ENCODE measurements at places on chromosomes 3 and 15.

DNA sequence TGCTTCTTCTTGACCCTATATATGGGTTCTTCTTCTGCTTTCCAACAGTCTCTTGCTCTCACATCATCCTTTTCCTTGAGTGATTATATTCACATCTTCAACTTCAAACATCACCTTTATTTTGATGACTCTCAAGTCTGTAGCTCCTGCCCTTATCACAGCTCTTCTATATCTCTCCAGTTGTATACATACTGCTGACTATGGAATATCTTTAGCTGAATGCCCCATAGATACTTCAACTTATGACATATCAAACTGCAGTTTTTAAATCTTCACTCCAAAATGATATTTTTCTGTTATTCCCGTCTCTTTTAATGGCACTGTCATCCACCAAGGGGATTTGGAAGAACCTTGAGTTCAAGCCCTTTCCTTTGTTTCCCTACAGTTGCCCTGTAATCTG lies 139.1 kb downstream of the ZBTB20 start:
- no peak for DNase-seq

DNA sequence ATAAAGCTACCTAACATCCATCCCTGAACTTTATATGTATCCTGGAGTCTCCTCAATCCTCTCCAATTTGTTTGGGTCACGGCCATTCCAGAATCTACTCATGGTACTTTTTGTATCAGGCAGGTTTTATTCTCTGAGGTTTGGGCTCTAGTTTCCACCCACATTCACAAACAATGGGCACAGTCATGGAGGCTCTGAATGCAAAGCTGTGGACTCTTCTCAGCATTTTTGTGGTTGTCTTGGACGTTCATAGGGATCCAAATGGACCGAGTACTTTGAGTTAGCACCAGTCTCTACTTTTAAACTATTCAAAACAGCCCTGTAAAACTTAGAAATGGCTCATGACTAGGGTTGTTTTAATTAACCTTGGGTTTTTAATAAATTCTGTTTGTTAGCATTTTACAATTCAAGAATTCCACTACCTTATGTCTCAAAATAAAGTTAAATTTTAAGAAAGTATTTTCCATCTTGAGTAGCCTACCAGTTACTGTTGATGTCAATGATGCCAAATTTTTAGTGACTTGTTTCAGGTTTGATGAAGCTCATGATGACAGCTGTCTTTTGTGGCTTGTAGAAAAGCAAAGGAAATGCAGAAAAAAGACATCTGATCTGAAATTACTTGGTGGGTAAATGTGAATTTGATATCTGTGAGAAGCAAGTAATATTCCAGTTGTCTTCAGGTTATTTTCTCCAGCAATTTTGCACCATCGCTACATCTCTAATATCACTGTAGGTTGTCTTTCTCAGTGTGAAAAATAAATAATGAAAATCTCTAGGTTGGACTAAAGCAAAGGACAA lies 275.7 kb upstream of the THBS1 start:
- DNase-seq = no peak

DNA sequence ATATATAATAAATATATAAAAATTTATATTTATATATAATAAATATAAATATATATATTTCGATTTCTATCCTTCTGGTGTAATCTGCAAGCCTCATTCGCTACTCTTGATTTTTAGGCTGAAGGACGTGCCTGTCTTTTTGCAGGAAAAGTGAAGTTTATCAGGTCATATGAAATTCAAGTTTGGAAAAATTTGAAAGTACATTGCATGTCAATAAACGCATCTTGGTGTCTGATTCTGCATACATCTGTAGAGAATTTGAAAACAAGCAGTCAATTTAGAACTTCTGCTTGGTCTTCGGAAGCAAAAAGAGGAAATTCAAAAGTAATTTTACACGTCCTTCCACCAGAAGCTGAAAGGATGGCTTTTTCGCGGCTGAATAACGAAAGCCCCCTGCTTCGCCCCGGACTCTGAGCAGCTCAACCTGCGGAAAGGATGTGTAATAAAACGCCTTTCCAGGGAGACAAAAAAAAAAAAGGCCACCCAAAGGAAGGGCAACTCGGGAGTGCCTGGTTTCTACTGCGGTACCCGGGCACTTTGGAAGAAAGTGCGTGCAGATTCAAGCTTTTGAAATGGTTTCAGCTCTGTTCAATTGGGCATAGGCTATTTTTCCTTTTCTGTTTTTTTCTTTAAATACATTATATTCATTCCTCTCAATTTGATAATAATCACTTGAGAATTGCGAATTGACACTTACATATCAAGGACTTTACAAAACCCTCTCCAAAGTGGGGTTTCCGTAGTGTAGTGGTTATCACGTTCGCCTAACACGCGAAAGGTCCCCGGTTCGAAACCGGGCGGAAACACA lies 1.5 kb upstream of the MYNN start:
- peak; percentile 90 for DNase-seq

DNA sequence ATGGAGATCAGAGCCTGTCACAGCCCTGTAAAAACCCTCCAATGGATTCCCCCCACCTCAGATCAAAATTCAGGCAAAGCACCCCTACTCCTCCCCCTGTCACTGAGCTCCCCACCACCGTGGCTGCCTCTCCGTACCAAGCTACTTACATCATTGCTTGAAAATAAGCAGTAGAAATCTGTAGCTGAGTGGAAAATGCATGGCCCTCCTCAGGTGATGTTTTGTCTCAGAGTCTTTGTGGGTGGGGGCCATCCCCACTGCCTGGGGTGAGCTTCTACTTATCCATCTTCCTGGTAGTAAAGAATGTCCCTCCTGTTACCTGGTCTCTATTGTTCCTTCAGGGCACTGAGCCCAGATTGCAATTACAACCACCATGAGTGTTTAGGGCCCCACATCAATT lies 34.5 kb downstream of the SLCO2A1 start:
- no peak for DNase-seq

GRCh38 chr15:59240036-59240435 lies 33.4 kb downstream of the LDHAL6B start:
- no peak for DNase-seq

DNA sequence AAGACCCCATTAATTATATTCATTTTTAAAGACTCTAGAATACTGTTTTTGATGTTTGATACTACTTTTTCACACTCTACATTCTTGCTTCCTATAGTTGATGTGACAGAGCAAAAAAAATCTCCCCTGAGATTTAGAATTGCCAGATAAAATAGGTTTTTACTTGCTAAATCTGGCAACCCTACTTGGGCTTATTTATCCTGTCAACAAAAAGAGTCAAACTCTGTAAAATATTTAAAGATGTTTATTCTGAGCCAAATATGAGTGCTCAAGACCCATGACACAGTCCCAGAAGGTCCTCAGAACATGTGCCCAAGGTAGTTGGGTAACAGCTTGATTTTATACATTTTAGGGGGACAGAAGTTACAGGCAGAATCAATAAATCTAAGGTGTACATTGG lies 72.3 kb downstream of the DAPK2 start:
- DNase-seq = no peak

DNA sequence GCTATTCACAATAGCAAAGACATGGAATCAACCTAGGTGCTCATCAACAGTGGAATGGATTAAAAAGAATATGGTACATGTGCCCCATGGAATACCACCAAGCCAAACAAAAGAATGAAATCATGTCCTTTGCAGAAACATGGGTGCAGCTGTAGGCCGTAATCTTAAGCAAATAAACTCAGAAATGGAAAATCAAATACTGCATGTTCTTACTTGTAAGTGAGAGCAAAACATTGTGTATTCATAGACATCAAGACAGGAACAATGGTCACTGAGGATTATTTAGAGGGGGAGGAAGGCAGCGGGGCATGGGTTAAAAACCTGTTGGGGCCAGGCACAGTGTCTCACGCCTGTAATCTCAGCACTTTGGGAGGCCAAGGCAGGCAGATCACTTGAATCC lies 304.7 kb upstream of the ROBO2 start:
- no peak for DNase-seq

- DNase-seq = no peak
Observed at GRCh38 chr3:53216723-53217122, 39.1 kb downstream of the TKT start.

DNA sequence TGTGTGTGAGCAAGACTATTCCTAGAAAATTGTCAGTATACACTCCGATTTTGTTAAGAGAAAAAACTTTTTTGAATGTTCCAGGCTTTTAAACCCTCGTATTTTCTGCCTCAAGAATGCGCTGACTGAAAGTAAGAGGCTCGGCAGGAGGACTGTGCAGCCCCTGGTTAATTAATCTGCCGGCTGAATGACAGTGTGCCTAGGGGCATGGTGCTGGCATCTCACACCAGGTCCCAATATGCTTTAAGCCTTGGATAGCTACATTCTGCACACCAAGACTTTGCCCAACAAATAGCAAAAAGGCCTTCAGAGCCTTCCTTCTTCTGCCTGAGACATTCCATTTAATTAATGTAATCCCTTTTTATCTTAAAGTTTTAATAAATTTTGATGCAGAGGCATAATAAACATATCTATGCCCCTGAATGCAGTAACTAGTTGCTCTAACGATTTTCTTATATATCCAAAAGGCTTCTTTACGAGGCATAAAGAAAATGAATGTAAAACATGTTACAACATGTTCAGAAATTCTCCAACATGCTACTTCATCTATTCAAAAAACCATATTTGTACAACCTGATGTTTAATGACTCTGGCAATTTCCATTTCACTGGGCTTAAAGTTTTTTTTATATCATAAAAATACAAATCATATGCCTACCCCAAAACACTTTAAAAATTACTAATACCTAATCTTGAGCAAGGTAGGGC lies 37.9 kb downstream of the DPH6 start:
- DNase-seq = no peak

GRCh38 chr3:143000528-143000927 lies 842 bp upstream of the U2SURP start:
- DNase-seq = no peak

DNA sequence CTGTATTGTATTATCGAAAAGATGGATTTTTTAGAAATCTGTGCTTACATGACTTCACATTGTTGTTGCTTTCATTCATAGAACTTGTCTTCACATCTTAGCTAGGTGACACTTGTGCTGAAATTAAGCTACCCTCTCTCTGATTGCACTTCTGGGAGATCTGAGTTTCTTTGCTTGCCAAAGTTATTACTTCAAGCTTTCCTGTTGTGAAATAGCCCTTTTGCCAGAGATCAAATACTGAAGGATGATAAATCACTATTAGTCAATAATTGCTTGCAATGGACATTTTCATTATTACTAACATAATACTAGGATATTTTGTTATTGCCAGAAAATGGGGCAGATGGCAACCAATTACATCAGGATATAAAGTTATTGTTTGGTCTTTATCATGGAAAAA lies 34.7 kb downstream of the PIK3CA start:
- no peak for DNase-seq

DNA sequence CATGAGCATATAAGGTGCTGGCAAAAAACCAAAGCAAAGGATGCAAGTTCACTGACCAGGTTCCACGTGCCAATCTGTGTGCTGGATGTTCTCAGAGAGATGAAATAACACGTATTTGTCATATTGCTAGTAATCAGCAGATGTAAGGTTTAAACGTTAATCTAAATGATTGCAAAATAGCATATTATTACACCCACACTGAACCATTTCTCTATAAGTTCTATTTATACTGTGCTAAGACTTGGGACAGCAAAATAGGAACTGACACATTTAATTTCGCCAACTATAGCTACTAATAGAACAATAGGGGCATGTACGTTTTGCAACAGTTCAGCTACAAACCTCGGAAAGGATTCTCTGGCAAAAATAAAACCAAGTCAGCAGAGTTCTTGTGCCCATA lies 350.3 kb upstream of the ZNF385D start:
- DNase-seq = no peak

DNA sequence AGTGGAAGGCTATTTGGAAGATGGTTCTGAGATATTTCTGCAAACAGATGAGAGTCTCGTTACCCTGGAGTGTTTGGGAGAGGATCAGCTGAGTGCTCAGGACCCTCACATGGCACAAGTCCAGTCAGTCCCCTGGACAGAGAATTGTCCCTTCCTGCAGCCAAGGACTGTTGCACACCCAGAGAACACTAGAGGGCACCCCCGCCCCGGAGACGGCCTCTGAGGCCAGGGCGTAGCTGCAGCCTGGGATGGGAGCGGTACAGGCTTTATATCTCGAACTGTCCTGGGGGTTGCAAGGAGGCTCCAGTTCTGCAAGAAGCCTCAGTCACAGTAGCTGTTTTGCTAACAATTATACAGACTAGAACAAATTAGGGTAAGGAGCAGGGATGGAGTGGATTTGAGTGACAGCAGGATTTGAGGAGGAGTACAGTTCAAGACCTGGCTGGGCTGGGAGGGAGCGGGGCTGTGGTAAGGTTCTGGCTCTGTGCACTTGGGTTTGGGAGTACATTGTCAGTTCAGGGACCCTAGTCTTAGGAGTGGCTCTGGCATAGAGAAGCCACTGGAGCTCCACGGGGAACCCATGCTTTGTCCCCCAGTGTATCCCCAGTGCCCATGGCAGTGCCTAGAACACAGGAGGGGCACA lies 67.6 kb upstream of the HACD2 start:
- peak; percentile 57 for DNase-seq

DNA sequence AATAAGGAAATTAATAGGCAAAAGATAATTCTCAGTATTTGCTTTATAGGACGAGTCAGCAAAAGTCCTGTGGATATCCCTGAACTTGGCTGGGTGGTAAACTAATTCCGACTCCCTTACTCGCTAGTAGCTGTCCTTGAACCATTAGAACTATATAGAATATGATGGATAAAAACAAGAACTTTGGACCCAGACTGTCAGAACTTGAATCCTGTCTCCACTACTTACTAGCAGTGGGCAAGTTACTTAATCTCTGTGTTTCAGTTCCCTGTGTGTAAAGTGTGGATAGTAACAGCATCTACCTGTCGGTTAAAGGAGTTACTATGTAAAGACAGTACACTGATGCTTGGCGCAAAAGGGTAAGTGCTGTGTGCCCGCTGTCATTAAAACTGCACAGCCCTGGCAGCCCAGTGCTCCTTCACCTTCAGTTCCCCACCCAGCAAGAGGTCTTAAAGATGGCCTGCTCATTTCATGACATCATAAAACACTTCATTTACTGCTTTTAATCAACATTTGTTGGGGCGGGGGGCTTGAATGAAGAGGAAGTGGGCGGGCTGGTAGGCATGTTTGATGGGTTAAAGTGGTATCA lies 7.3 kb downstream of the TPM1 start:
- peak; percentile 51 for DNase-seq

GRCh38 chr15:25176991-25177954 lies 222.5 kb downstream of the SNRPN start:
- DNase-seq = no peak

GRCh38 chr3:154536751-154537150 lies 106.8 kb upstream of the GPR149 start:
- DNase-seq = no peak

DNA sequence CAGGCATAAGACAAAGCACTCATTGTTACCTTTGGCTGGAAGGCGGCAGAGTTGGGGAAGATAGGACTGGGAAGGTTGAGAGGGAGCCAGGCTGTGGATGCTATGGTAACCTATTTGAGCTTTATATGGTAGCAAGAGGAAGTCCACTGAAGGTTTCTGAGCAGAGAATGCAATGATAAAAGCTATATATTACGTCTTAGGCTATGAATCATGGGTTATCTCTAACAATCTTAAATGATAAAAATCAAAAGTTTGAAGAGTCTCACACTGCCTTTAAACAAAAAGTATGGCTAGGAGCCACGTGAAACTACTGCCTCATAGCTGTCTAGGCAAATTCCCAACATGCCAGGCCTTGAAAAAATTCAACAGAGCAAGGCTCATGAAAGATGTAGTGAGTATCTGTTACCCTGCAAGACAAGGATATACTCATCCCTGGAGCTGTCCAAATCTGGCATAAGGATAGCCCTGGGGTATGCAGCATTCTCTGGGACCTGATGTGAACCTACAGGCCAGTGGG lies 4.1 kb downstream of the P3H2 start:
- no peak for DNase-seq

GRCh38 chr3:82261013-82261412 lies 499.6 kb upstream of the GBE1 start:
- DNase-seq = no peak

Data from hematopoietic multipotent progenitor cell treated with erythropoietin and hydrocortisone succinate and interleukin-3 and kit ligand, for 15 days (in vitro differentiated cells).